ENCODE measurements at places on chromosomes 1 and 21. TPM values are rescaled to one million over a fixed set of nuclear protein-coding genes. Genes with fewer than 3 reads are reported as not detected.

The PPFIA4 gene
- polyA plus RNA-seq: 39.4 TPM

The TUFT1 gene
- polyA plus RNA-seq: 6.4 TPM

The GSTM5 gene
- 37.0 TPM for polyA plus RNA-seq

The F11R gene
- polyA plus RNA-seq: 7.0 TPM

The B3GALT2 gene
- polyA plus RNA-seq: 25.8 TPM

The TMEM52 gene
- polyA plus RNA-seq: 9.0 TPM

The NEK2 gene
- 6.9 TPM for polyA plus RNA-seq

The APOBEC4 gene
- not detected for polyA plus RNA-seq

The LDLRAP1 gene
- polyA plus RNA-seq: 6.8 TPM

The IFNGR2 gene
- polyA plus RNA-seq: 77.7 TPM

The HEYL gene
- 9.8 TPM for polyA plus RNA-seq

The DNAJC11 gene
- polyA plus RNA-seq: 47.5 TPM

The DEPDC1 gene
- polyA plus RNA-seq: 3.6 TPM

The CFHR4 gene
- polyA plus RNA-seq: not detected

The FAM72B gene
- polyA plus RNA-seq: 5.4 TPM

The XCL1 gene
- polyA plus RNA-seq: 0.12 TPM

The ZNF692 gene
- 69.4 TPM for polyA plus RNA-seq

The LHX4 gene
- 4.4 TPM for polyA plus RNA-seq

The DYNLT4 gene
- polyA plus RNA-seq: 1.5 TPM

The TP73 gene
- polyA plus RNA-seq: 1.4 TPM

The LENEP gene
- 0.39 TPM for polyA plus RNA-seq

The HTR6 gene
- 2.5 TPM for polyA plus RNA-seq

The GDAP2 gene
- polyA plus RNA-seq: 11.8 TPM

The GPX7 gene
- polyA plus RNA-seq: 38.1 TPM

The DMBX1 gene
- 0.29 TPM for polyA plus RNA-seq

The FMO3 gene
- polyA plus RNA-seq: 2.1 TPM

The ADAMTS5 gene
- polyA plus RNA-seq: 5.7 TPM

The C1orf87 gene
- polyA plus RNA-seq: 1.3 TPM

The RIPPLY3 gene
- 0.44 TPM for polyA plus RNA-seq

The VSIG8 gene
- 0.09 TPM for polyA plus RNA-seq

The CSDE1 gene
- 260 TPM for polyA plus RNA-seq

The LCE1A gene
- not detected for polyA plus RNA-seq

The NHLH1 gene
- 5.2 TPM for polyA plus RNA-seq

The HCRTR1 gene
- polyA plus RNA-seq: 4.2 TPM

The PLA2G4A gene
- 4.7 TPM for polyA plus RNA-seq

The NUCKS1 gene
- polyA plus RNA-seq: 256 TPM

The CHIA gene
- polyA plus RNA-seq: not detected

The PTPRF gene
- 107 TPM for polyA plus RNA-seq

The SAMSN1 gene
- polyA plus RNA-seq: 8.5 TPM

Measured in spinal cord (tissue), 10 donors.